ENCODE measurements at places on chromosomes 7 and 10.

DNA sequence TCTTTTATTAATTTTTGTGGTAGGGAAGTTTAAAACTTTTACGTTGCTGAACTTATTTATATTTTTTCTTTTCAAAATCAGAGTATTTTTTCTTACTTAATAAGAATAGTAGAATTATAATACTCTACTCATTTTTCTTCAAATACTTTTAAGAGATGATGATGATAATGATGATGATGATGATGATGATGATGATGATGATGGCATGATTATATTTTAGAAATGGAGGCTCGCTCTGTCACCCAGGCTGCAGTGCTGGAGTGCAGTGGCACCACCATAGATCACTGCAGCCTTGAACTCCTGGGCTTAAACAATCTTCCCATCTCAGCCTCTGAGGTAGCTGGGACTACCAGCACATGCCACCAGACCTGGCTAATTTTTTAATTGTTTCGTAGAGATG, 118.3 kb upstream of the FAM171A1 start:
- DNase-seq = no peak

GRCh38 chr10:73886085-73886529, 11.8 kb upstream of the CAMK2G start:
- DNase-seq = peak; percentile 57

DNA sequence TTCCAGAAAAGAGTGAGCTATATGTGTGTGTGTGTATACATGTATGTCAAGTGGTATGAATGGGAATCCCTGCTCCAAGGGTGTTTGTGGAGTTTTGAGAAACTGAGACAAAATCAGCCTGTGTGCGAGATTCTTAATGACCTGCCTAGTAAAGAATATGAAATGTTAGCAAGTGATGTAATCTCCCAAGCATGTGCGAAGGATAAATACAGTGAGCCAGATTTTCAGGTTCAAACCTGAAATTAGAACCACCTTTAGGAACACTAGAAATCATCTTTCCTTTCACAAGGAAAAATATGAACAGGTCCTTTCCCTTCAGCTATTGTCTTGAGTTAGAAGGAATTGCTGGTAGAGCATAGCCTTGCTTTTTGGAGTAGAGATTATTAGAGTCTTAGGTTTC, 457.6 kb downstream of the LRMDA start:
- no peak for DNase-seq

GRCh38 chr10:112491144-112491543, 44.1 kb downstream of the VTI1A start:
- no peak for DNase-seq

DNA sequence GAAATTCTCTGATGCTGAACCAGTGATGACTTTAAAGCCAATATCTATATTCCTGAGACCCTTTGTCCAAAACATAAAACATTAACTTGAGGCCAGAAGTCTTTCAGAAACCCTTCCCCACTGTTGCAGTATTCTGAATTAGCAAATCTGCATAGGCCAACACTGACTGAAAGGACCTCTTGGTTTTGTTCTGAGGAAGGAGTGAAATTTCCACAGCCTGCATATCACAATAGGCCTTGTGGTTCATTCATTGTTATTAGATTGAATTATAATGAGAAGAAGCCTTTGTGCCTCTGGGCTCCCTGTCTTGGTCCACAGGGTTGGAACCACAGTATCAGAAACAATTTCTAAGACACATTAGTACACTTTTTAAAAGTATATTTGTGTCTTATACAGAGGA, 90.3 kb downstream of the CCNY start:
- no peak for DNase-seq

- no peak for DNase-seq
Observed at GRCh38 chr10:127648885-127649284, 88.1 kb upstream of the FOXI2 start.

GRCh38 chr7:151937286-151937685, 19.0 kb upstream of the GALNTL5 start:
- no peak for DNase-seq

DNA sequence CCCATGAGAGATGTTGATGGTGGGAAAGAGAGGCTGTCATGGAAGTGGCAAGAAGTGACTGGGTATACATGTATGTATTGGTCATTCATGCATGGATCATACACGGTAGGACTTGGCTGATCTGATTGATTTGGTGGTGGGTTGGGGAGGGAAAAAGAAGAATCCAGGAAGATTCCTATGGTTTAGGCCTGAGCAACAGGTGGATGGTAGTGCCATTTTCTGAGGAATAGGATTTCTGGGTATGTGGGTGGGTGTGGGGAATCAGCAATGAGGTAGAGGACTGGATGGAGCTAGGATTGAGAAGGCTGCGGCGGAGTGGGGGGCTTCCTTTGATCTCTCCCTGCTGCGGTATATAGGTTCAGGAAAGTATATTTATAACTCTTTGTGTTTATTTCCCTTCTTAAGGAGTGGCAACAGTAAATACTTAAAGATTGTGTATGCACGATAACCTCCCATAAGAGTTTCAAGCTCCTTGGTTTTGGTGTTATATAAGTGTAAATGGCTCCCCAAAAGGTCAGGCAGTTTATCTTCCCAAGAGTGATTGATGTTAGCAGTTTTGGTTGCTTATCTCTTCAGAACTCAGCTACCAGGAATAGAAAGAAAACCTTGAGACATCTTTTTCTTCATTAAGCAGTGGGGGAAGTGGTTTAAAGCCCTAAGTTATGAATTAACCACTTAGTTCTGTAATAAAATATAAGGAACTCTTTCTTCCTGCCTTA, 100.1 kb downstream of the LSMEM1 start:
- DNase-seq = no peak

GRCh38 chr10:29879862-29880261, 179.5 kb downstream of the JCAD start:
- DNase-seq = no peak

DNA sequence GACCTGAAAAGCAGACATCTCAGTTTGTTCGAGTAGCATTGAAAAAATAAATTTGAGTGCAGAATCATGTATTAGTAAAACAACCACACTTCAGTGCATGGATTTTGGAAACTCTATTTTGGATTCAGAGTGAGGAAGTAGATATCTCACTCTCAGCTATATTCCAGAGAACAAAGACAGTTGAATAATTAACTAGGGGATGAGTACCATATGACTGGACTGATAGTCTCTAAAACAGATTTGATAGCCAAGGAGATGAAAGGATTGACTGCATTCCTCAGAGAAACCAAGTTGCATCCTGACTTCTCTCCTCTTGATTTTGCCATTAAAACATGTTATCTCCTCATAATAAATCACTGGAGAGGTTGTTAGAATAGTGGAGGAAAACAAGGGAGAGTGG, 268.4 kb upstream of the SP4 start:
- no peak for DNase-seq

- no peak for DNase-seq
Observed at GRCh38 chr7:150734254-150734653, 3.0 kb upstream of the GIMAP5 start.

DNA sequence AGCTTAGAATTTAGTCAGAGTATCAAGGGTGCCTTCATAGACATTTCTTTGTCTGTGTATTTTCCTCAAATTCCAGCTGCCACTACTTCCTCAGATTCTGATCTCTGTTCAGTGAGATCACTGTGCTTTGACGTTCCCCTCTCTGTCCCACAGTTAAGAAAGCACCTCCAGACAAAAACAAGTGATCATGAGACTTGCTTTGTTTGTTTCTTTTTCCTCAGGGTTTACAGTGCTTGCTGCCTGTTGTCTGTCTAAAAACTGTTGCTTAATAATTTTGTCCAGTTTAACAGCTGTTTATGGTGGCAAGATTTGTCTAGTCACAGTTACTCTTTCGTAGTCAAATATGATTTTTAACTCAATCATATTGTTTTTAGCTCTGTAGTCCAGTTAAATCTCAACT, 29.1 kb downstream of the TRUB1 start:
- DNase-seq = no peak

DNA sequence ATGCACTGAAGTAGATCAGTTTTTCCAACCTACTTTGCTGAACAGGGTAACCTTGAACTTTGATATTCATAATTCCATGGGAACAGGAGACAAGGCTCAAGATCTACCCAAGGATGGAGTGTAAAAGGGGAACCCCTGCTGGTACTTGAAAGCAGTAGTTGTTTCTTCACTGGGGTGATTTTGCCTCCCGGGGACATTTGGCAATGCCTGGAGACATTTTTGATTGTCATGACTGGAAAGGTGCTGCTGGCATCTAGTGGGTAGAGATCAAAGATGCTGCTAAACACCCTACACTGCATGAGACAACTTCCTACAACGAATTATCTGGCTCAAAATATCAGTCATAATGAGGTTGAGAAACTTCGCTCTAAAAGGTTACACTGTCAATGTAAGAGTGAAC, 214.8 kb upstream of the CTBP2 start:
- no peak for DNase-seq

DNA sequence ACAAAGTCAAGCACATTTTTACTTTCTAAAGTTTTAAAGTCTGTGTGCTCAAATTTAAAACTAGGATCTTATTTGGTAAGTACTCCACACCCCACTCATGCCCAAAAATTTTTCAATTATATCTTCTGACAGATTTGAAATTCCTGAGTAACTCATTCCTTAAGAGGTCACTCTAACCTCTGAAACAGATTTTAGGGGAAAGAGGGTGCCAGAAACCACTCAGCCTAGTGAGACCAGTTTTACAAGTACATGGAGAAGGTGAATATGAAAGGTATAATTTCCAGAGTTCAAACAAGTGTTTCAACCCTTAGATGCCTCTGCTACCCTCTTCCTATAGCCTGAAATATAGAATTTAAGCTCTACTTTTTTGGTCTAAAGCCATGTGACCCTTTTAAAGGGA, 79.2 kb downstream of the C7orf25 start:
- DNase-seq = no peak

GRCh38 chr10:5449227-5449626, 36.9 kb downstream of the NET1 start:
- DNase-seq = no peak

GRCh38 chr10:60281792-60282353, 107.8 kb downstream of the ANK3 start:
- DNase-seq = no peak

DNA sequence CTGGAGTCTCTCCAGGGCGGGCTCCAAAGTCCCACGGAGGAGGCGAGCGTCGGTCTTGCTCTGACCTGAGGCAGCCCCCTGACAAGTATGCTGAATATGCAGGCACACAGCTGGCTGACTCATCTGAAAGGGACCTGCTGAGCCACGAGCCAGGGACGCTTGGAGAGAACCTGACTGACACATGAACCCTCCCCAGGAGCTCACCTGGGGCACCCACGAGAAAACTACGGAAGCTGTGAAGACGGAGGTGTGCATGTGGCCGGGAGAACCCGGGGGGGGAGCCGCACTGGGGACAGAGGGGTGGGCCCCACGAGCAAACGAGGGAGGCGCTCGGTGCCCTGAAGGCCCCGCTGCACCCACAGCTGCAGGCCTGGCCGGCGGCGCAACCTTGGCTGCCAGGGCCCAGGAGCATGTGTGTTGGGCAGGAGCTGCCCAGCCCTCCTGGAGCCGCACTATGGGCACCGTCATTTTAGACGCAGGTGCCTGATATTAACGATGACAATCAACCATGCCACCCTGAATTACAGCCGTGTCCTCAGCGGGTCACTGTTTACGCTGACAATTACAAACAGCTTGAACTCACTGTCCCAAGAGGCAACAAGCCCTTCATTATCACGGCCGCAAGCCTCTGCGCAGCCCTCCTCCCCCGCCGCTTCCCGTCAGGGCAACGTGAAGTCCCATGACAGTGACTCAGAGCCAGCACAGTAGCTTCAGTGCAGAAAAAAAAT, 64.7 kb downstream of the DIP2C start:
- DNase-seq = no peak

GRCh38 chr7:17490825-17491224, 192.4 kb downstream of the AHR start:
- no peak for DNase-seq

- DNase-seq = no peak
Observed at GRCh38 chr10:374354-374753, 239.1 kb downstream of the ZMYND11 start.

- DNase-seq = no peak
Observed at GRCh38 chr10:23280419-23281043, 64.1 kb downstream of the C10orf67 start.

- DNase-seq = no peak
Observed at GRCh38 chr10:22669163-22669711, 45.1 kb downstream of the PIP4K2A start.

DNA sequence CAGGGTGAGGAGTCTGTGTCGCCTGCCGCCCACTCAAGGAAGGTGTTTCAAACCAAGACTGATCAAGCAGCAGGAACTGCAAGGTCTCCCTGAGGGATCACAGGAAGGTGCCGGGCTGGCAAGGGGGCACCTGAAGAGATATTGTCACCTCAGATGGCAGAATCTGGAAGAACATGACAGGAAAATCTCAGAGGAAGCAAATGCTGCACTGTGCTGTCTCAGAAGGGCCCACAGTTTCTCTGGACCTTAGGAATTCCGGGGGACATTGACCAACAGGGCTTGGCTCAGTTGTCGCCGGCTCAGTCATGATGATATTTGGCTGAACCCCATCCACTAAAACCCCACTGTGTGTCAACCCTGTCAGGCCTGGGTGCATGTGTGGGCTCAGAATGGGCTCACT, 31.9 kb upstream of the GPR26 start:
- no peak for DNase-seq
